ENCODE measurements at places on chromosomes 7 and 10.

DNA sequence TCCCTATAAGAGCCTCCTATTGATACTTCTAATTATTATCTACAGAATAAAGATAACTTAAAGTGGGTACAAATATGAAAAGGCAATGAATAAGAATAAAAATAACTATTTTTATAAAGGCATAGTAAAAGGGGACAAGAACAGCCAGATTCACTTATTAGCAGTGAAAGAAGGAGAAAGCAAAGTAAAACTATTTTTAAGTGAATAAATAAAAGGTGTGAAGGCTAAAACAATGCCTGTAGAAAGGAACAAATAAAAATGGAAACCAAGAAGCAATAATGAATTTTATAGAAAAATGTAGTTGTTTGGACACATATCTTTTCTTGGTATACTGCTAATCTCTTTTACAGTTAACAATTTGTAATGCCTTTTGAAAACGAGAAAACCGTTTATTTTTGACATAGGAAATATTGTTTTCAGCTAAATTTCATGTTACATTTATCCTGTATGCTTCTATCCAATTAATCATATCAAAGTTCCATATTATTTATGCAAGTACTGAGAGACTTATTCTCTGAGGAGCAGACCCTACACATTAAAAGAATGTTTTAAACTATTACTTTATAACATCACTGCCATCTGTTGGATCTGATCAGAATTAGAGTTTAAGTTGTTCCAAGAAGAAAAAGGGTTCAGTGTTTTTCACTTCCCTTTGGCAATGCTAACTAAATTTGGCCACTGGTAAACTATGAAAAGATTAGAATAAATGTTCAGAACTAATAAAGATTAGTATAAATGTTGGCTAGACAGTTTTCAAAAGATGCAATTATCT, 59.1 kb downstream of the ARMC3 start:
- no peak for DNase-seq

DNA sequence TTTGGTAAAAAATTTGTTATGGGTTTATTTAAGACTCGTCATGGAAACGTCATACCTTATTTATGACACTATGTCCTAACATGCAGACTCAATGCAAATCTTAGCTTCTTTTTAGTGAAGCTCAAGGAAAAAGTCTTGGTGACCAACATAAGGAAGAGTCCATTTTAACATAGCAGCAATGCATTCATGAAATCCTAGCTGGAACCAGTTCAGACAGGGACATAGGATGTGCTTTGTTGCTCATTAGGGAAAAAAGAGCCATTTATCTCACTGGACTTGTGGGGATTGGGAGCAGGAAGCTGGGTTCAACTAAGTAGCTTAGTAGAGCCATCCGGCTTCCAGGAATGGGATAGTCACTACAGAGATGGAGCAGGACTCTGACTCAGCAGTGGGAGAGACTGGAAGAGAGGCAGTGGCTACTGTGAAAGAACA, 100.7 kb upstream of the DKK1 start:
- no peak for DNase-seq

- no peak for DNase-seq
Measured at GRCh38 chr7:92655346-92655884, 65.2 kb upstream of the FAM133B start.

DNA sequence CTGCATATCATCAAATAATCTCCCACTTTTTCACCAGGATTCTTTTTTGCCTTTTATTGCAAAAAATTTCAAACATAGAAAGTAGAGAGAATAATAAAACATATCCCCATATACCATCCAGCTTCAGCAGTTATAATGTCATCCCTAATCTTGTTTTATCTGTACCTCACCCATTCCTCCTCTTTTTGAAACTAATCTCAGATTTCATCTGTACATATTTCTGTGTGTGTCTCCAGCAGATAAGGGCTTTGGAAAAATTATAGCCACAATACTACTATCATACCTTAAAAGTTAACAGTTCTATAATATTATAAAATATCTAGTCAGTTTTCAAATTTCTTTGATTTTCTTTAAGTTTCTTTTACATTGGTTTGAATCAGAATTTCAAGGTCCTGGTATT, 7.6 kb upstream of the ENTPD1 start:
- no peak for DNase-seq

DNA sequence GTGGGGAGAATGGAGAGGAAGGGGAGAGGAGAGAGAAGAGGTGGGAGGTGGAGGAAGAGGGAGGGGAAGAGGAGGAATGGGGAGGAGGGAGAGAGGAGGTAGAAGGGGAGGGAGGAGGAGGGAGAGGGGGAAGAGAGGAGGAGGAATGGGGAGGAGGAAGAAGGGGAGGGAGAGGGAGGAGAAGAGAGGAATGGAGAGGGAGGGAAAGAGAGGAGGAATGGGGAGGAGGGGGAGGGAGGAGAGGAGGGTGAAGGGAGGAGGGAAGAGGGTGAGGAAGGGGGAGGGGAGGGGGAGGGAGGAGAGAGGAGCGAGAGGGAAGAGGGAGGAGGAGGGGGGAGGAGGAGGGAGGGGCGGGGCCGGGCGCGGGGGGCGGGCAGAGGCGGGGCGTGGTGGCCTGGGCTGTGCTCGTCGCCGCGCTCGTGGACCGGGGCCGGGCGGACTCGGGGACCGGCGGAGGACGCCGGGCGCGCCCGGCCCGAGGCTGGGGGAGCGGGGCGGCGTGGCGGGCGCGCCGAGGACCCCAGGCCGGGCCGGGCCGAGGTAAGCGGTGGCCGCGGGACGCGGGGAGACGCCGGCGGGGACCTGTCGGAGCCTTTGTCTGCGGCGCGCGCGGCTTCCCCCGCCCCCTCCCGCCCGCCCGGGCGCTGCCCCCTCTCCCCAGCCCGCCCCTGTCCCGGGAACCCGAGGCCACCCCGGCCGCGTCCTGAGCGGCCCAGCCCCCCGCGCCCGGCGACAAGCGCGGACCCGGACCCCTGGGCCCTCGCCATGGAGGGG, at the start of gene SLC29A4:
SLC29A4 (plus strand) TSS at position 401 of the 774 bp plus-strand sequence. CDS start 4,874 bp downstream, outside the sequence.
- DNase-seq, result no peak

DNA sequence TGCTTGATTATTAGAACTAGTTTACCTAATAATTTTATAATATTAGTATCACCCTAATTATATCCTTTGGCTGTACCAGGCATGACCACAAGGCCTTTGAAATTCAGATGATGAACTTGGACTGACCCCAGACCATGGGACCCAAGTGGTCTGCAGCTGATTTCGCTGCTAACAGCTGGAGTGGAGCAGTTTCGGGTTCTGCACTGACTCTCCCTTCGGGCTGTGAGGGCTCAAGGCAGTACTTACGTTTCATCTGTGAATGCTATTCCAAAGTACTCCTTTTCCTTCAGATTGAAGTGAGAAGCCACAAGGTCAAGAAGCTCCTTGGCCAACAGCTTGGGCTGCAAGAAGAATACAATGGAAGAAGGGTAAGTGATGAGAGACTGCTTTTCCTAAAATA, 223.8 kb downstream of the PRPF18 start:
- no peak for DNase-seq

DNA sequence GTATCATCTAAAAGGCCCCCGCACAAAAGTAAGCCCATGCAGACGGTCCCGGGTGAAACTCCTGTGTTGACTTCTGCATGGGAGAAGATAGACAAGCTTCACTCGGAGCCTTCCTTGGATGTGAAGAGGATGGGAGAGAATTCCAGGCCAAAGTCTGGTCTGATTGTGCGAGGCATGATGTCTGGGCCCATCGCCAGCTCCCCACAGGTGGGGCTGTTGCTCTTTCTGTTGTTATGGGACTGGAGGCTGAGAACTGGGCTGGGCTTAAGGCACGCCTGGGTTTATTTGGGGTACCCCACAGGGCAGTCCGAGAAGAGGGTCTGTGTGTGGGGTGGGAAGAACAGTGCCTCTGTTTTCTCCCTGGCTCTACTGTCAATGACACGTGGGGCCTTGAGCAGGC, 14.6 kb downstream of the MINDY4 start:
- no peak for DNase-seq

- no peak for DNase-seq
Measured at GRCh38 chr10:74150204-74150989, at the start of gene AP3M1. Gene AP3M1 (minus strand): TSS chr10:74150828. CDS start chr10:74138379, 12,449 bp downstream.

GRCh38 chr10:33938001-33938400, 603.5 kb upstream of the NRP1 start:
- DNase-seq, result no peak

- DNase-seq, result no peak
Measured at GRCh38 chr7:11950281-11950680, 118.3 kb upstream of the THSD7A start.

- DNase-seq, result no peak
Measured at GRCh38 chr7:1290026-1290678, 57.5 kb downstream of the UNCX start.

DNA sequence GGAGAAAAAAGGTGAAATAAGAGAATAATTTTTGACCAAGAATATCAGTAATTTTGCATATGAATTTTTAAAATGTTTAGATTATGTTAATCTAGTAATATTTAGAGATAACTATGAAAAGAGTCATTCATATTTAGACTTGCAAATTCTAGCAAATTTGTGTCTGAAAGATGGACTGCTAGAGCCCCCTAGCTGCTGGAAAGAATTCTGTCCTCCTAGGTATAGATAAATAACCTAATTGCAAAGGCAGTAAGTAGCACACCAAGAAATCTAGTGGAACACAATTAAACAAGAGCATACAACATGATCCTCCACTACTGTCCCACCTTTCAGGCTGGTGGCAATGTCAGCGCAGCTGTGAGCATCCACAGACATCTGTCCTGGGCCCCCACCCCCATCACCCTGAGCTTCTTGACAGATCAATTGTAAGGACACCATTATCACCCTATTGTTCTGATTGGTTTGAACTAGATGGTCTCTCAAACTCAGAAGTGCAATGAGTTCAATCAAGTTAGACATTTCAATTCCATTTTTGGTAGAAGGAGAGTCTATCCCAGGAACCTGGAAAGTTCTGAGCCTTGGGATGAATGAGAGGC, 15.0 kb upstream of the GFRA1 start:
- DNase-seq, result no peak

GRCh38 chr10:74760086-74760979, 66.1 kb upstream of the KAT6B start:
- DNase-seq, result no peak
